Activated CD8-positive, alpha-beta memory T cell treated with anti-CD3 and anti-CD28 coated beads for 1 hour (primary cell): ENCODE measurements at places on chromosomes 3 and 15.

GRCh38 chr15:75599401-75599800 is 20.3 kb upstream of the PTPN9 start:
- DNase-seq, result no peak

GRCh38 chr3:197906023-197906849 is 43.8 kb upstream of the RPL35A start:
- peak; percentile 57 for DNase-seq

GRCh38 chr15:64355348-64355943 is 527 bp downstream of the CSNK1G1 start:
- no peak for DNase-seq

DNA sequence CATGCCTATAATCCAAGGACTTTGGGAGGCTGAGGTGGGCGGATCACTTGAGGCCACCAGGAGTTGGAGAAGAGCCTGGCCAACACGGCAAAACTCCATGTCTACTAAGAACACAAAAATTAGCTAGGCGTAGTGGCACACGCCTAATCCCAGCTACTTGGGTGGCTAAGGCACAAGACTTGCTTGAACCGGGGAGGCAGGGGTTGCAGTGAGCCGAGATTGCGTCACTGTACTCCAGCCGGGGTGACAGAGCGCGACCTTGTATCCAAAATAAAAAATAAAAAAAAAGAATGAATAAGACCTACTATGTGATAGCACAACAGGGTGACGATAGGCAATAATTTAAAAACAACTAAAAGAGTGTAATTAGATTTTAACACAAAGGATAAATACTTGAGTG is 3.5 kb downstream of the XRN1 start:
- no peak for DNase-seq

DNA sequence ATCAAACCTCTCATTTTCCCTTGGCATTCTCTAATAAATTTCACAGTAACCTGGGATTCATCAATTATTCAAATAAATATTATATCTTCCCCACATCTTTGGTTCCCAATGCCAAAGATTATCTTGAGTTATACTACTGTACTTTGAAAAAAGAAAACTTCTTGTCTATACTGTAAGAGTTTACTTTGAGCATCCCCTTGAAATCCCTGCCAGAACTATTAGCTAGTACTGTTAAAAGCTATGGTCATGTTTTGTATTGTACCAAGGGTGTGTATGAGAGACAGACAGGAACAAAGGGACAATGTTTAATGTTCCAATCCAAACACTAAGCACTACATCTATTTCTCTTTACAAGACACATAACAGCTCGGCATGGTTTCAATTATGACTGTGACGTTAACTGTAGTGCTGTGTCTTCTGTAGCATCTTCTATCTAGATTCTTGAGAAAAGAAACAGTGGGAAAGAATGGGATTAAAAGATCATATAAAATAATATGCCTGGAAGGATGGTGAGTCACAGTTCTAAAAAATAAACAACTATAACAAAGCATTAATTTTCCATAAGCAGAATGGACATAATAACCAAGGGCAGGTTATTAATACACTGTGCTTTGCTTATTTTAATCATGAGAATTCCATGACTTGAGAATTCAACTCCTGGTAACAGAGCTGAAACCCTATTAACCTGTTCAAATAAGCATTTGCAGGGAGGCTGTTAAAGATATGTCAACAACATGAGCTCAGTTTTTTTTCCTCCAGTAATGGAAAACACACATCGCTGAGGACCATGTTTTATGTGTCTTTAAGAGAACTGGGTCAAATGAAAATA is 71.1 kb downstream of the ALDH1A2 start:
- no peak for DNase-seq

DNA sequence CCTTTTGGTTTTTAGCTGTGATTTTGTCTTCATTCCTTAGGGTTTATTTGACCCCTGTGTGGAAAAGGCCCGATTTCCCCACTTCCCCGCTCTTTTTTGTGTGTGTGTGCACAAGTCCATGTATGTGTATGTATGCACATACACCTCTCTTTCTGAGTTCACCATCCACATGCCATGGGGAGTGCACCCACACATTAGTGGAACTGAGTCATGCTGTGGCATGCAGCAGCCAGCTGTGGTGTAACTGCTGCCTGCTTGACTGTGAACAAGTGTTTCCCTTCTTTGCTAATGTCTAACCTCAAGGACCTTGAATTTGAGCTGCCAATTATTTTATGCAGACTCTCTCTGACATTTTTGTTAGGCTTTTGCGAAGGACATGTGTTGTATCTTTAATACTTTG is 434.9 kb upstream of the TPM1 start:
- DNase-seq, result no peak

DNA sequence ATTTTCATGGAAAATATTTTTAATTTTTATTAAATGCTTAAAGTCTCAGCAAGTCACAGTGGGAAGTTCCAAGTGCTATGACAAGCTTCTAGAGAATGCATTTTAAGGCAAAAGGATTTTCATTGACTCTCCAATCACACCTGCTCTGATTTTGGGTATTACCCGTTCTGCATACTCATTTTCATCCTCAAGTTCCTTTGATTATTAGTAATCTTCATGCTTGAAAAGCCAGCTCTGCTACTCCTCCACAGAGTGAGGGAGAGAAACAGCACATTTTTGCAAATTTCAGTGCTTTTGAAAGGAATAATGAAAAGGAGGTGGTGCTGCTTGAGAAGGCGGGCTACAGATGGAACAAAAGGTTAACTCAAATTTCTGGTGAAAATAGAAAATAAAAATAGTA is 450.7 kb downstream of the NSUN3 start:
- no peak for DNase-seq

- DNase-seq, result no peak
Measured at GRCh38 chr3:8576841-8577571, 67.6 kb downstream of the SSUH2 start.

- no peak for DNase-seq
Measured at GRCh38 chr3:2950159-2950558, 160.0 kb downstream of the IL5RA start.

DNA sequence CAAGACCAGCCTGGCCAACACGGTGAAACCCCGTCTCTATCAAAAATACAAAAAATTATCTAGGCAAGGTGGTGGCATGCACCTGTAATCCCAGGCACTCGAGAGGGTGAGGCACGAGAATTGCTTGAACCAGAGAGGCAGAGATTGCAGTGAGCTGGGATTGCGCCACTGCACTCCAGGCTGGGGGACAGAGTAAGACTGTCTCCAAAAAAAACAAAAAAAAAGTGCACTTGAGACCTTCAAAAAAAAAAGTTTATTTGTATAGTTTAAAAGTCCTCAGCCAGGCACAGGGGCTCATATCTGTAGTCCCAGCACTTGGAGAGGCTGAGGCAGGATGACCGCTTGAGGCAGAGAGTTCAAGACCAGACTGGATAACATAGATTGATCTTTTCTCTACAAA is 2.1 kb downstream of the PBRM1 start:
- no peak for DNase-seq

DNA sequence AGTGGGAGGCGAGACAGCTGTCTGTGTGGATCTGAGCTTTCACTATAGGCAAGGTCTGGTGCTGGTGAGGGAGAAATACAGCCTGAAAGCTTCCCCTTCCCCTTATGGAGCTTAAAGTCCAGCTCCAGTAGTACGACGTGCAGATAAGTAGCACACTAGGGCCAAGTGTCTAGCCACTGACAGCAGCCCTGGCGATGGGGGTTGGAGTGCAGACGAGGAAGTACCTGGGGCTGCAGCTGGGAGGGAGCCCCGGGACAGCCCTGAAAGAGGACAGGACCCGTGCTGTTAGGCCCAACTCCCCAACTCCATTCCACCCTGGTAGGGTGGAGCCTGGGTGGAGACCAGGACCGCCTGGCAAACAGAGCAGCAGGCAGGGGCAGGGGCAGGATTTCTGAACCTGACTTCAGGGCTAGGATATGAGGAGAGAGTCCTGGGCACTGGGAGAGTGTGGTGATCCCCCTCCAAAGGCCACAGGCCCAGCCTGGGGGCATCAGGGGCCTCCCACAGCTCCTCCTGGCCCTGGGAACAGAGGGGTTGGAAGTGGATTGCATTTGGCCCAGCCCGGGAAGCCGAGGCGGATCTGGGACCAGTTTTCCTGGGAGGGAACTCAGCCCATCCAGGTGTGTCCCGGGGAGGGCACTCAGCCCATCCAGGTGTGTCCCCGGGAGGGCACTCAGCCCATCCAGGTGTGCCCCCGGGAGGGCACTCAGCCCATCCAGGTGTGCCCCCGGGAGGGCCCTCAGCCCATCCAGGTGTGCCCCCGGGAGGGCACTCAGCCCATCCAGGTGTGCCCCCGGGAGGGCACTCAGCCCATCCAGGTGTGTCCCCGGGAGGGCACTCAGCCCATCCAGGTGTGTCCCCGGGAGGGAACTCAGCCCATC is 42.8 kb downstream of the BDH1 start:
- DNase-seq, result no peak

- DNase-seq, result no peak
Measured at GRCh38 chr3:94360987-94361386, 298.1 kb downstream of the NSUN3 start.

DNA sequence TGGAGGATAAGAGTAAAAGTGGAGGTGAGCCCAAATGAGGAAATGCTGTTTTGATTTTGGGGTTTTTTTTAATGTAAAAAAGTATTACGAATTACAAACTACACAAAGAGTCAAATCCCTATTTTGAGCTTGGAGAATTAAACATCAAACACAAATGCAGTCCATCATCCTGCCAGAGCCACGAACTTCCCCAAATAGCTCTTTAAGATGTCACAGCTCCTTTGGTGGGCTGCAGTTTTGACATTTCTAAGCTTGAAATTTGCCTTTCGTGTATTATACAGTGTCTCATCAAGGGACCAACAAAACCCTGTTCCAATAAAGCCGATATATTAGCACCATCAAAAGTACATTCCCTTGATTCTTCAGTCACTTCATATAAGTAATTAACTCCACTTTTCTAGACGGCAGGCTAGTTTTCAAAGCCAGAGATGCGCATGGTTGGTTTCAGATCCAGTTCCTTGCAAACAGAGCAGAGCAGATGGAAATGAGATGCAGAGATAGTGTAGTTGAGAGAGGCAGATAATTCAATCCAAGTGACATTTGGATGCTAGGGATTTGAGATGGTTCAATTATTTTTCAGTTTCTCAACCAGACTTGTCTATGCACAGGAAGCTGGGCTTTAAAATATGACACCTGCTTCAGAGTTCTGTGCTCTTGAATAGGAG is 580.9 kb downstream of the EDEM1 start:
- DNase-seq, result no peak

- DNase-seq, result no peak
Measured at GRCh38 chr3:99711351-99711750, 73.0 kb downstream of the COL8A1 start.

GRCh38 chr3:114556657-114557213 is 262.9 kb downstream of the TIGIT start:
- DNase-seq, result no peak

- DNase-seq, result no peak
Measured at GRCh38 chr3:108053483-108053882, 37.3 kb downstream of the CD47 start.

GRCh38 chr15:101441696-101442095 is 47.8 kb downstream of the PCSK6 start:
- no peak for DNase-seq

- DNase-seq, result no peak
Measured at GRCh38 chr3:46990573-46991374, 11.3 kb downstream of the NBEAL2 start.

- no peak for DNase-seq
Measured at GRCh38 chr15:88872106-88872505, 23.2 kb downstream of the HAPLN3 start.

- no peak for DNase-seq
Measured at GRCh38 chr3:60841355-60841754, 409.9 kb downstream of the FHIT start.

DNA sequence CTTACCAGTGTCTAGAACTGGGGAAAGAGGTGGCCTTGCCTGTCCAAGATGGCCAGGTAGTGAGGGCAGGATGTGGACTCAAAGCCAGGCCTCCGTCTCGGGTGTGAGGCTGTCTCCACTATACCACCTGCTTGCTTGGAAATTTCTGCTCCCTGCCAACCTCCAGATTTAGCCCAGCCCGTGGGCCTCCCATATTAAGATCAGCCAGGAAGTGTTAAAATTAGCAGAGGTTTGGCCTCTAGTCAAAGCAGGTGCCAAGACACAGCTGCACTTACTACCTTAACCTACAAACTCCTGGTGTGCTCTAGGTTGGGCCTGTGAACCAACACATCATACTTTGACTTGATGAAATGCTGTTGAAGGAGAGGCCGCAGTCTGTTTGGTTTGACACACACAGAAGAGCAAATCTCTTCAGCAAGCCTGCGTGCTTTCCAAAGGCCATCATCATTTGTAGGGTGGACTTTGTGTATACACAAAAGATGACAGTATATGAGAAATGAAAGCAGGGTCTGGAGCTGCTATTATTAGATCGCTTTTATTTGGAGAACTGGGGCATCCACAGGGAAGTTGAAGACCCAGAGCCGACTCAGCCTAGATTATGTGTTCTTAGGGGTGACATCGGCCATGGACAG is 206.5 kb downstream of the XXYLT1 start:
- DNase-seq, result no peak

- no peak for DNase-seq
Measured at GRCh38 chr3:101497803-101498202, 15.2 kb downstream of the SENP7 start.

GRCh38 chr15:88707771-88708654 is 69.2 kb downstream of the ISG20 start:
- no peak for DNase-seq

- DNase-seq, result no peak
Measured at GRCh38 chr15:81336568-81336967, 12.6 kb upstream of the STARD5 start.

GRCh38 chr3:129184396-129184657 is 631 bp upstream of the CNBP start:
- DNase-seq, result no peak

- no peak for DNase-seq
Measured at GRCh38 chr3:176522436-176522835, 674.8 kb downstream of the TBL1XR1 start.

DNA sequence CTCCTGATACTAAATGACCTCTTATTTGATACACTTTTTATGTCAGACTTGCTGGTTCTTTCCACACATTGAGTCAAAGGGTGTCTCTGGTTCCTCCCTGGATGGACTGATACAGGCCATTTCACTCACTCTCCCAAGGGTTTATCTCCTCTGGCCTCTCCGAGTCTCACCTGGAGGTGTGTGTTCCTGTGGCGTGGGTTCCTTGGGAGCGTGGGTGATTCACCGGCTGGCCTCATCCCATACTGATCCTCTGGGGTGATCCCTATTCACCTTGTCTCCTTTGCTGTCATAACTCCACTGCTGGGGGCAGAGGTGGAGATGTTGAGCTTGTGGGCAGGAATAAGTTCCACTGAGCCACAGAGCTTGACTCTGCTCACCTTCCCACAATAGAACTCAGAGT is 61.1 kb downstream of the ST6GAL1 start:
- no peak for DNase-seq

DNA sequence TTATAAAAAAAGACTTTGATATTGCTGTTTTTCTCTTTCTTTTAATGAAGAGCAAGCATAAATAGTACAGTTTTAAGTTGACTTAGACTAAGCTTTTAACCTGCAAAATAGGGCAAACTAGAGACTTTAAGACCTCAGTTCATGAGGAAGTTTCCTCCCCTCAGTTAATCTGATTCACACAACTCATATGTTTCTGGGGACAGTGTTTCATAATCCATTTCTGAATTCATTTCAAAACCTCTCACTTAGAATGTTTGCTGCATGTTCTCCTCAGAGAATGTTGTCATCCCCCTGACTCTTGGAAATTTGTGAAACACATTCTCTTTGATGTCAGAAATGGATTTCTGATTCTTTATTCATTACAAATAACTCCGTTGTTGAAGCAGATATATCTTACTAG is 79.3 kb upstream of the SKOR1 start:
- no peak for DNase-seq

GRCh38 chr3:32424581-32425250 is 33.1 kb downstream of the CMTM7 start:
- no peak for DNase-seq
